ENCODE measurements at places on chromosomes 5 and 9. TPM values are rescaled to one million over a fixed set of nuclear protein-coding genes. Genes with fewer than 3 reads are reported as not detected.
A peak's percentile ranks its signal among the peaks of the same experiment; 100 is the strongest.

INSYN2B gene
- not detected for total RNA-seq

LHFPL2 gene
- 1.00 TPM for total RNA-seq

RPL35 gene
- 896 TPM for total RNA-seq

ABO gene
- 4.2 TPM for total RNA-seq

MPDZ gene
- total RNA-seq: not detected

DNA sequence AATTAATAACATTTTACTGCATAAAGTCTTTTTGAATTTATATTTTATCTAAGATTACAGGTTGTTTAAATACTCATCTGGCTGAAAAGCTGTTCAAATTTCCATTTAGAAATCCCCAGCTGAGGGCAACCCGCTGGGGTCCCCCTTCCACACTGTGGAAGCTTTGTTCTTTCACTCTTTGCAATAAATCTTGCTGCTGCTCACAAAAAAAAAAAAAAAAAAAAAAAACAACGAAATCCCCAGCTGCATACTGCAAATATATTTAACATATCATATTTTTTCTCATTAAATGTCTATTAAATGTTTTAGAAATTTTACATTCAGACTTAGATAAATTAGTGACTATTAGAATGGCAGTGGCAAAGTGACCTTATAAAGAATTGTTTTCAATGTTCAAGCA is 172.2 kb downstream of the NFIB start:
- DNase-seq: no peak
- no peaks in the 10 kb centered on the region for H3K36me3 ChIP-seq
- no peak overlapping the region for H3K4me3 ChIP-seq
- no peaks in the 10 kb centered on the region for H3K27me3 ChIP-seq
- no peaks in the 10 kb centered on the region for H3K4me1 ChIP-seq

DNA sequence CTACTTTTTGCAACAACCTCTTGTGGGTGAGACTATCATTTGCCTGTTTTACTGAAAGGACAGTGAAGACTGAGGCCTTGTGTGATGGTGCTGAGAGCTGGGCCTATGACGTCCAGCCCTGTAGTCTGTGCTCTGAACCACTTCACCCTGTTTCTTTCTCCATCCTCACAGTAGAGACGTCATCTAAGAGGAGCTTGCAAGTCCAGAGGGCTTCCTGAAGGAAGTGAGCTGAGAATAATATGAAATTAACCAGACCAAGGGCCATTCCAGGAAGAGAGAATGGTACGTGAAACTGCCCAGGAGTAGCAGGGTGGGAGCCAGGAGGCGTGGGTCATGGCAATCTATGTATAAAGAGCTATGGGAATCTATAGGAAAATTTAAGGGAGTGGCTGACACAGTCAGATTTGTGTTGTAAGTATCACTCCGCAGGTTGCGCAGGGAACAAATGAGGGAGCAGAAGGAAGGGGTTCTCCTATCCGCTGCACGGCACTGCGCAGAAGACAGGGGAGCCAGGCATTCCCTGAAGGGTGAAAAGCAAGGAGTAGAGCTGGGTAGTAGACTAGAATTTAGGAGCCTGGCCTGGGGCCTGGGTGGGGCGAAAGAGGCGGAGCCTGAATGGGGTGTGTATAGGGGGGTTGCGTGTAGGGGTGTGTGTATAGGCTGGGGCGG is 596 bp upstream of the FGFR4 start:
- H3K27ac ChIP-seq: no peak overlapping the region
- DNase-seq: peak; percentile 33
- H3K4me3 ChIP-seq: no peak overlapping the region
- H3K27me3 ChIP-seq: peaks cover 5% of the 10 kb centered on the region
- peaks cover 9% of the 10 kb centered on the region for H3K4me1 ChIP-seq

- no peaks in the 10 kb centered on the region for H3K4me1 ChIP-seq
- no peaks in the 10 kb centered on the region for H3K36me3 ChIP-seq
- no peaks in the 10 kb centered on the region for H3K27me3 ChIP-seq
- H3K4me3 ChIP-seq: no peak overlapping the region
- no peak overlapping the region for H3K27ac ChIP-seq
These were observed 201.0 kb downstream of the TRIM32 start for GRCh38 chr9:116888066-116888465.

DNA sequence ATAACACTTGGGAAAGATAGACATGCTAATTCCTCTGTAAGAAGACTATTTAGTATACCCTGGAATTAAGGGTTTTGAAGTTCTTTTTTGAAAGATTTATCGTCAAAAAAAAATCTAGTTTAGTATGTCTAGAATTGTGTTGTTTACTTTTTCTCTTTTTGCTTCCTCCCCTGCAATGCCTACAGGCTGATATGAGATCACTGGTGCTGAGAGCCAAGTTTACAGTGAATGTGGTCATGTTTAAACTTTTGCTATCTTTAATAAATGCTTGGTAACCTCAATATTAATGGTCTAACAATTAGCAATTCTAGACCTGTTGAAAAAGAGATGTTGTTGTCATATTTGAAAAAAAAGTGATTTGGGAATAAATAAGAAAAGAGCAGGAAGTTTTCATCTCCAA is 86.1 kb downstream of the CWC27 start:
- no peaks in the 10 kb centered on the region for H3K27me3 ChIP-seq
- no peak overlapping the region for H3K27ac ChIP-seq
- H3K4me3 ChIP-seq: no peak overlapping the region
- DNase-seq: no peak
- H3K4me1 ChIP-seq: no peaks in the 10 kb centered on the region

- no peaks in the 10 kb centered on the region for H3K27me3 ChIP-seq
- DNase-seq: no peak
- H3K36me3 ChIP-seq: no peaks in the 10 kb centered on the region
- no peak overlapping the region for H3K4me3 ChIP-seq
These were observed 11.8 kb upstream of the REEP5 start for GRCh38 chr5:112933651-112934365.

GRCh38 chr5:174231956-174232487 is 186.5 kb downstream of the NSG2 start:
- DNase-seq: no peak
- H3K27me3 ChIP-seq: no peaks in the 10 kb centered on the region
- H3K36me3 ChIP-seq: no peaks in the 10 kb centered on the region
- no peaks in the 10 kb centered on the region for H3K4me1 ChIP-seq
- no peak overlapping the region for H3K4me3 ChIP-seq

GRCh38 chr5:43301653-43302091 is 11.5 kb downstream of the HMGCS1 start:
- no peak for DNase-seq
- no peak overlapping the region for H3K4me3 ChIP-seq
- no peaks in the 10 kb centered on the region for H3K27me3 ChIP-seq
- H3K36me3 ChIP-seq: peaks cover 20% of the 10 kb centered on the region

GRCh38 chr9:76926846-76927245 is 20.9 kb upstream of the PRUNE2 start:
- H3K4me1 ChIP-seq: no peaks in the 10 kb centered on the region
- no peaks in the 10 kb centered on the region for H3K27me3 ChIP-seq
- no peak overlapping the region for H3K4me3 ChIP-seq
- H3K36me3 ChIP-seq: no peaks in the 10 kb centered on the region
- H3K27ac ChIP-seq: no peak overlapping the region
- DNase-seq: no peak

- no peaks in the 10 kb centered on the region for H3K36me3 ChIP-seq
- H3K4me3 ChIP-seq: no peak overlapping the region
- H3K27me3 ChIP-seq: no peaks in the 10 kb centered on the region
- H3K27ac ChIP-seq: no peak overlapping the region
- no peaks in the 10 kb centered on the region for H3K4me1 ChIP-seq
- DNase-seq: no peak
These were observed 56.0 kb upstream of the RASA1 start for GRCh38 chr5:87211676-87212075.

DNA sequence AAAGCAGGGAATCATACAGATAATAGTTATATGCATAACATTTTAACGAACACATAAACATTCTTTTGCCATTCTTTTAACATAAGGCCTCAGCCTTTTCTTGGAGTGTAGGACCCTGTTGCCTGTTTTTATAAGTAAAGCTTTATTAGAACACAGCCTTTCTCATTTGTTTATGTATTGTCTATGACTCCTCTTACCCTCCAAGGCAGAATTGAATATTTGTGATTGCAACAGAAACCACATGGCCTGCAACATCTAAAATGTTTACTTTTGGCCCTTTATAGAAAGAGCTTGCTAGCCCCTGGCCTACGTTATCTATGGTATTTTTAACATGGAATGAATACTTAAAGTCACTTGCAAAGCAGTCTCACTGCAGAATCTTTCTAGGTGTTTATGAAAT is 2.6 kb downstream of the SLC31A1 start:
- no peak overlapping the region for H3K4me3 ChIP-seq
- no peak for DNase-seq
- no peaks in the 10 kb centered on the region for H3K27me3 ChIP-seq
- peaks cover 21% of the 10 kb centered on the region for H3K4me1 ChIP-seq
- no peak overlapping the region for H3K27ac ChIP-seq

DNA sequence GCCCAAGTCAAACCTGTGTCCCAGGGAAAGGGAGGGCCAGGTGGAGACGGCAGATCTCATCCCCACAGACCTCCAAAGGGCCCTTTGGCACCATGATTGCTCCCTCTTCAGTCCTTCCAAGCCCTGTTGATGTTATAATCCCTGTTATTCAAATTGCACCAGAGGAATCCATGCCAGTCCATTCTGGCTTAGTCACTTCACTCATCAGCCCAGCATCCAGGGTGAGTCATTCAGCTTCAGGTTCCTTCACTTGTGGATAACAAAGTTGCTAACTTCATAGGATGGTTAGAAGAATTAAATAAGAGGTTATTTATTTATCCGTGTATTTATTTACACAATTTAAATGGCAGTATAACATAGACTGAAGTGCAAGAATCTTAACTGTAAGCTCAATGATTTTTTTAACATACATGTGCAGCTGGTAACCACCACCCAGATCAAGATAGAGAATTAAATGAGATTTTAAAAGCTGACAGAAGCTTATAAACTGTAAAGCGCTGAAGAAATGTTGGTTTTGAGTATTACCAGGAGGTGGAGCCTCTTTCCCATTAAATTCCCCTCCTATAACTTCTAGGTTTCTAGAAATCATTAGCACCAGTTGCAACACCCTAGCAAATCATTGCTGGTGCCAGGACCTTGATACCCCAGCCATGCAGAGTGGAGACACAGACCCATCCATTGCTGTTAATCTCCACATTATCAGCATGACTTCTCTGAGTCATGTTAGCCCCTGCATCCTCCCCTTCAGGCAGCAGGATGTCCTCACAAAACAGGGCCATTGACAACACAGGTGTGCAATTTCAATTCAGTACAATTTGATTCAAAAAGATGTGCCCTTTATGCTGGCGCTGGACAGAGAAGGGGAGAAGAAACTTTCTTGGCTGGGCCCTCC is 77.4 kb downstream of the SEC61B start:
- no peak overlapping the region for H3K27ac ChIP-seq
- no peak overlapping the region for H3K4me3 ChIP-seq
- H3K4me1 ChIP-seq: peaks cover 4% of the 10 kb centered on the region
- DNase-seq: no peak

DNA sequence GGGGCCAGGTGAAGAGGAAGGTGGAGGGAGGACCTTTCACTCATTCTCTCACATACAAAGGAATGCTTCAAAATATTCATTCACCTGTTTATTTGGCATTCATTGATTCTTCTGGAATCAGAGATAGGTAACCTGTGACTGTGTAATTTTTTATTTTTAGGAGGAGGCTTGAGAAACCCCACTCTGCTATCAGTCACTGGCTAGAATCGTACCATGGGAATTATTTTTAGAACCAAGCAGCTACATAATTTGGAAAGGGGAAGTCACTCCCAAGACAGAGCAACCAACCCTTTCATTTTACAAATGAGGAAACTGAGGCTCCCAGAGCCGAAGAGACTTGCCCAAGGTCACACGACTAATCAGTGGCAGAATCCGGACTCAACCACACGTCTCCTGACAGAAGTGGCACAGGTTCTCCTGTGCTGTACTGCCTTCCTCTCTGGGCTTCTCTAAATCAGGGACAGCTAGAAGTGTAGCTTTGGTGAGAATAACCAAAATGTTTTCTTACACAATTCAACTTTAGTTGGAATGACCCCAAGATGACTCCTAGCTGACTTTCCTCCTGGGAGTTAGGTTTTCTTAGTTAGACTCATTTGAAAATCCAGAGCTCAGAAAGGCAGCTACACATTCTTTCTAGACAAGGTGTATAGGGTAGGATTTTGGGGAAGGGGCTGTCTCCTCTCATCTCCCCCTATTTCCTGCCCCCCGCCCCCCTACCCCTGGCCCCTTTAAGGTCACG is 264.3 kb upstream of the PANK3 start:
- H3K4me1 ChIP-seq: no peaks in the 10 kb centered on the region
- H3K27me3 ChIP-seq: no peaks in the 10 kb centered on the region
- H3K27ac ChIP-seq: no peak overlapping the region
- no peak for DNase-seq
- H3K36me3 ChIP-seq: no peaks in the 10 kb centered on the region

DNA sequence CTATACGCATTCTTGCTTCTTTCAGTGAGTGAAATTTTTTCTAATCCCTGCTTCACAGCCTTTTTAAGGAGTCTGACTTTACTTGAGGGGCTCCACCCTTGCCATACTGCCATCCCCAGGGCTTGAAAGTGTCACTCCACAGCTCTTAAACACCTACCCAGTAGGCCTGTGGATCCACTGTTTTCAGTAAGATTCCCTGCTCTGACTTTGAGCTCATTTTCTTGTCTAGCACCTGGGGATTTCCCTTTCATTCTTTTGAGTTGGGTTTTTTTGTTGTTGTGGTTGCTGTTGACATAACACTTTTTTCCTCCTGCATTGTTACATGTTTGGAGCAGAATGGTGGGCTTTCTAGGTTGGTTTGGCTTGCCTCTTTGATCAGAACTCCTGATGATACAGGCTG is 23.6 kb downstream of the SREK1IP1 start:
- no peak overlapping the region for H3K4me3 ChIP-seq
- DNase-seq: peak; percentile 9
- no peaks in the 10 kb centered on the region for H3K27me3 ChIP-seq
- H3K4me1 ChIP-seq: no peaks in the 10 kb centered on the region

- H3K4me1 ChIP-seq: no peaks in the 10 kb centered on the region
- DNase-seq: no peak
- no peak overlapping the region for H3K4me3 ChIP-seq
- H3K27ac ChIP-seq: no peak overlapping the region
- no peaks in the 10 kb centered on the region for H3K27me3 ChIP-seq
These were observed 179.3 kb downstream of the FSTL4 start for GRCh38 chr5:133432956-133433532.

DNA sequence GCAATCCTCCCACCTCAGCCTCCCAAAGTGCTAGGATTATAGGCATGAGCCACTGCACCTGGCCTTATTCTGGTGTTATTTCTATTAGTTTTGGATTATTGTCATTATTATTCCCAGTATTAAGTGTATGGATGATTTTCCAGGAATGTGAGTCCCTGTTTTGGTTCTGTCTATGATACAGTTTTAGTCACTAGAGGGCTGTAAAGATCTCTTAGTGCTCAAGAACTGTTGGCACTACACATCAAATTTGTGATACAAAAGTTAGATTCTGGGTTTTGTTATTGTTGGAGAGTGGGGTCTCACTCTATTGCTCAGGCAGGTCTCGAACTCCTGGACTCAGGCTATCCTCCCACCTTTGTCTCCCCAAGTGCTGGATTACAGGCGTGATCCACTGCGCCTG is 12.1 kb downstream of the CCL28 start:
- peaks cover 9% of the 10 kb centered on the region for H3K4me1 ChIP-seq
- H3K27ac ChIP-seq: no peak overlapping the region
- no peak for DNase-seq

GRCh38 chr5:170186156-170186555 is 46.6 kb upstream of the C5orf58 start:
- H3K4me1 ChIP-seq: no peaks in the 10 kb centered on the region
- H3K27me3 ChIP-seq: no peaks in the 10 kb centered on the region
- no peak overlapping the region for H3K27ac ChIP-seq

GRCh38 chr9:131329241-131329641 is 39.7 kb downstream of the PLPP7 start:
- DNase-seq: no peak
- no peak overlapping the region for H3K4me3 ChIP-seq
- no peaks in the 10 kb centered on the region for H3K27me3 ChIP-seq
- no peaks in the 10 kb centered on the region for H3K36me3 ChIP-seq
- H3K27ac ChIP-seq: no peak overlapping the region
- H3K4me1 ChIP-seq: no peaks in the 10 kb centered on the region
